H9 (cell line): ENCODE measurements at places on chromosomes 5 and 9.

- H3K4me1 ChIP-seq, result peaks cover 8% of the 10 kb centered on the region; the same call in 1 of the 2 replicates
- H3K27ac ChIP-seq, result no peak overlapping the region
- H3K4me3 ChIP-seq, result no peak overlapping the region
- DNase-seq, result no peak
Measured at GRCh38 chr9:15249042-15249818, 57.8 kb downstream of the TTC39B start.

- H3K27ac ChIP-seq, result no peak overlapping the region
- no peaks in the 10 kb centered on the region for H3K27me3 ChIP-seq
- no peak overlapping the region for H3K4me3 ChIP-seq
- H3K4me1 ChIP-seq, result peaks cover 2% of the 10 kb centered on the region; the same call in 1 of the 2 replicates
- no peaks in the 10 kb centered on the region for H3K36me3 ChIP-seq
- DNase-seq, result peak; percentile 55
Measured at GRCh38 chr9:22117511-22118384, 108.6 kb upstream of the CDKN2B start.

DNA sequence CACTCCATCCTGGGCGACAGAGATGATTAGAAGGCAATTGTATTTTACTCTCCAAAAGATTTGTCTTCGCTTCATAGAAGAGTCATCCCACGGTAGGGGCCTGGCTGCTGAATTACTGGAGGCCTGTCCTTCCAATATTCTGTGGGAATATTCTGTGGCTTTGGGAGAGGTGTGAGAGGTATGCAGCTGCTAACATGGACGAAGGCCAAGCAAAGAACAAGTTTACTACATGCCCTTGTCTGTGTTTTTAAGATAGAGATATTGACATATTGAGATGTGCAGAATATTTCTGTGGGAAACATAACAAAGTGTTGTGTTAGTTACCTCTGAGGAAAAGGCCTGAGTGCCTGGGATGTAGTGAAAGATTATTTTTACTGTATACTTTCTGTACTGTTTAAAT is 71.8 kb upstream of the SMIM15 start:
- H3K4me3 ChIP-seq, result no peak overlapping the region
- peaks cover 8% of the 10 kb centered on the region for H3K36me3 ChIP-seq

DNA sequence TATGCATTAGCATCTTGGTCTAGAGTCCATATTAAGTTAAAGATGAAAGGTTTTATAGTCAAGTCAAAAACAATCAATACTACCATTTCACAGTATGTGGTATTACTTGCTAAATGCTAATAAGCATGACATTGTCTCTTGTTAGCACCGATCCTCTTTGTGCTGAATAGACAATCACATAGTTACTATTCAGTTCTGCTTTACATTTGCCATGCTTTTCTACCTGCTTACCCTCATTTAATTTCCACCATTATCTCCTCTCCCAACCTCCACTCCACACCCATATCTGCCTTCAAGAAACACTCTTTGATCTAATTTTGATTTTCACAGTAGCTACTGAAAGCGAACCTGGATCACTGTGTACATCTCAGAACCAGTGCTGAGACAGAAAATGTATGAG is 16.8 kb downstream of the MEGF9 start:
- DNase-seq, result no peak
- H3K4me3 ChIP-seq, result no peak overlapping the region
- no peak overlapping the region for H3K27ac ChIP-seq
- peaks cover 38% of the 10 kb centered on the region for H3K27me3 ChIP-seq
- H3K4me1 ChIP-seq, result no peaks in the 10 kb centered on the region

DNA sequence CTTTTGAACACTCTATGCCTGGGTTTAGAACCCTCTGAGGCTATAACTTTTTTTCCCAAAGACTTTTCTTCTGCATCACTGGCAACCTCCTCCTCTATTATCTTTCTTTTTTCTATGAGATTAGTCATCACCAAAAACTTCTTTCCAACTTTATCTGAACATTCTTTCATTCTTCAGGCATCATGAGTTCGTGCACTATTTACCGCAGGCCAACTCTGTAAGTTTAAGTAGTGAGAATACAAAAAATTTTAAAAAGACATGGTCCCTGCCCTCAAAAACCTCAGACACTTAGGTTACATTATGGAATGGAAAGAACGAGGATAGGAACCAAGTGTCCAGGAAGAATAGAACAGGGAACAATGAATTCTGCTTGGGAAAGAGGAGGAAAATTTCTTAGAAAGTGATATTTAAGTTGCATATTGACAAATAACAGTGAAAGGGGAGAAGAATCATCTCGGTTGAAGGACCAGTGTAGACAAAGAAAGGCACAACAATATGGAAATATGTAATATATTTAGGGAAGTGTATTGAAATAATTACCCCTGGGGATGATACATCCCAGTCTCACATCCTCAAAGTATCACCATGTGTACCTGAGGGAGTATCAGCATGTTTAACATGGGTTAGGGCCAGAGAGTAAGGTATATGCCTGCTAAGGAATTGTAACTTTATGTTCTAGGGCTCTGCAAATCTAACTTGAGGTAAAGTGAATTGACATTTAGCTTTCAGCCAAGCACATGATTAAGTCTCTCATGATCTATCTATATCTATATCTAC is 196.5 kb upstream of the NREP start:
- H3K36me3 ChIP-seq, result no peaks in the 10 kb centered on the region
- no peak for DNase-seq
- H3K27ac ChIP-seq, result no peak overlapping the region
- no peaks in the 10 kb centered on the region for H3K27me3 ChIP-seq

DNA sequence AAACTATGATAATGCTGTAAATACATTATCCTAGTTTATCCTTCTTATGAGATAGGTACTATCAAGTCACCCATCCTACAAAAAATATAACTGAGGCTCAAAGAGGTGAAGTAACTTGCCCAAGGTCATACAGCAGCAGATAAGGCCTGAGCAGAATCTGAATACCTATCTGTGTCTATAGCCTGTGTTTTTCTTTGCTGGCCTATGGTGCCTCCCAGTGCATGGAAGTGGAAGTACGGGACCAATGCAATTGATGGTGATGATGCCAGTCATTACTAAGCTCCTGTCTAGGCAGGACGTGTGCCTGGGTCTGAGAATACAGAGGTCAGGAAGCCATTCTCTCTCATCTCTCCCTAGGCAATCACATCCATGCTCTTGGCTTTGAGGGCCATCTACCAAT is 67.8 kb downstream of the FAT2 start:
- H3K4me3 ChIP-seq, result no peak overlapping the region
- no peaks in the 10 kb centered on the region for H3K27me3 ChIP-seq

GRCh38 chr5:167665841-167666375 is 625.5 kb upstream of the WWC1 start:
- H3K4me1 ChIP-seq, result peaks cover 4% of the 10 kb centered on the region; the same call in 1 of the 2 replicates
- no peak overlapping the region for H3K27ac ChIP-seq
- H3K36me3 ChIP-seq, result no peaks in the 10 kb centered on the region
- H3K4me3 ChIP-seq, result no peak overlapping the region
- H3K27me3 ChIP-seq, result no peaks in the 10 kb centered on the region
- DNase-seq, result no peak

GRCh38 chr9:129873563-129874190 is 38.4 kb downstream of the USP20 start:
- no peak overlapping the region for H3K4me3 ChIP-seq
- no peak overlapping the region for H3K27ac ChIP-seq
- DNase-seq, result peak; percentile 29
- H3K27me3 ChIP-seq, result no peaks in the 10 kb centered on the region

- H3K4me1 ChIP-seq, result no peaks in the 10 kb centered on the region
- H3K36me3 ChIP-seq, result no peaks in the 10 kb centered on the region
- H3K4me3 ChIP-seq, result no peak overlapping the region
- H3K27ac ChIP-seq, result no peak overlapping the region
- no peak for DNase-seq
Measured at GRCh38 chr5:140383300-140383699, 18.3 kb upstream of the ANKHD1 start.

GRCh38 chr9:130137641-130138081 is 34.5 kb upstream of the NCS1 start:
- no peaks in the 10 kb centered on the region; the same call in 2 of the 3 replicates for H3K36me3 ChIP-seq
- H3K4me3 ChIP-seq, result no peak overlapping the region
- H3K27me3 ChIP-seq, result no peaks in the 10 kb centered on the region
- no peak for DNase-seq
- peaks cover 20% of the 10 kb centered on the region; the same call in 1 of the 2 replicates for H3K4me1 ChIP-seq

DNA sequence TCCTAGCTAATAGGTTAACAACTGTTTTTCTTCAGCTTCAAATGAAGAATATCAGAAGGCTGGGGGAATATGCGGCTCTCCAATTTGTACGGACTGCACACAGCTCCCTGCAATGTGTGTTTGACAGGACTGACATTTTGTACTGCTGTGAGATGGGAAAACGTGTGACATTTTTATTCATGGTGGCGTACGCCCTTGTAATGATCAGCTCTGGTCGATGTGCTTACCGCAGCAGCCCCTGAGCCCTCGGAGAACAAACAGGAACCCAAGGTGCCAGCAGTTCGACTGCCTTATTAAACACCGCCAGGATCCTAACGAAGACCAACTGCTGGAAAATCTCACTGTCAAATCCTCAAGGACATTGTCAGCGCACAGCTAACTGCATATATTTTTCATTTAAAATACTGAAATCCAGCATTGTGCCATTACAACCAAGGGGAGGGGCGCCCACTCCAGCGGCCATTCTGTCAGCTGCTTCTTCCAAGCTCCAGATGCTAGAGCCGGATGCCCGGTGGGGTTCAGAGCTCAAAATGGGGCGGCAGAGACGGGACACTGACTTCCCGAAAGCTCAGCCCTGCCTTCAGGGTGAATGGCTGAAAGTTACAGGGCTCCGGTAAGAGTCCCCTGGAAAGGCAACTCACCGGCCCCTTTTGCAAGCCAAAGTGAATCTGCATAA is 66.8 kb downstream of the CRB2 start:
- H3K36me3 ChIP-seq, result no peaks in the 10 kb centered on the region; the same call in 1 of the 3 replicates
- H3K27ac ChIP-seq, result no peak overlapping the region
- DNase-seq, result peak; percentile 55
- no peak overlapping the region for H3K4me3 ChIP-seq

GRCh38 chr9:107064378-107064777 is 201.4 kb downstream of the ZNF462 start:
- no peak overlapping the region for H3K4me3 ChIP-seq
- no peak for DNase-seq
- no peak overlapping the region for H3K27ac ChIP-seq
- H3K4me1 ChIP-seq, result no peaks in the 10 kb centered on the region; the same call in 1 of the 2 replicates
- H3K36me3 ChIP-seq, result no peaks in the 10 kb centered on the region

GRCh38 chr9:134295101-134295745 is 31.0 kb upstream of the RXRA start:
- no peak for DNase-seq
- H3K36me3 ChIP-seq, result no peaks in the 10 kb centered on the region
- no peaks in the 10 kb centered on the region for H3K4me1 ChIP-seq
- no peak overlapping the region for H3K27ac ChIP-seq
- no peaks in the 10 kb centered on the region for H3K27me3 ChIP-seq
- H3K4me3 ChIP-seq, result no peak overlapping the region

DNA sequence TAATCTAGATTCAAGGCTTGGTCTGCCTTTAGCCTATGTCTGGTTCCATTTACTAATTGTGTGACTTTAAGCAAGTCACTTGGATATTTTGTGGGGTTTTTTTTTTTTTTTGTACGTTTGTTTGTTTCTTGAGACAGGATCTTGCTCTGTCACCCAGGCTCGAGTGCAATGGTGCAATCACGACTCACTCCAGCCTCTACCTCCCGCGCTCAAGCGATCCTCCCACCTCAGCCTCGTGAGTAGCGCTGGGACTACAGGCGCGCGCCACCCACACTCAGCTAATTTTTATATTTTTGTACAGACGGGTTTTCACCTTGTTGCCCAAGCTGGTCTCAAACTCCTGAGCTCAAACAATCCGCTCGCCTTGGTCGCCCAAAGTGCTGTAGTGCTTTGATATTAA is 1.1 kb upstream of the PFDN1 start:
- H3K27ac ChIP-seq, result no peak overlapping the region
- H3K36me3 ChIP-seq, result peaks cover 11% of the 10 kb centered on the region
- H3K27me3 ChIP-seq, result no peaks in the 10 kb centered on the region
- peak overlapping the region; percentile 62; the same call in 2 of the 3 replicates for H3K4me3 ChIP-seq

DNA sequence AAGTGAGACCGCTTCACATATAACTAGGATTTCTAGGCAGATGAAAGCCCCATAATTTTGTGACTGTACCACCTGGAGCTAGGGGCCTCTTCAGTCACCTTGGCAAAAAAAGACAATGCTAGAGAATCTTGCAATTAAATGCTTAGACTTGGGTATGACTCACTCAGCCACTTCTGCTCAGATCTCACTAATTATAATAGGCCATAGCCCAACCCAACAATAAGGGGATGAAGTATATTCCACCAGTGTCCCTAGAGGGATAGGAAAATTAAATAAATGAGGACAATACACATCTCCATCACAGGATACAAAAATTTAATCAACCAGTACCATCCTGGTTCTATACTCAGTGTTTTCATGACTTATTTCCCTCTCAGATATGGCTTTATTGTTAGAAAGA is 1079.9 kb upstream of the C9orf72 start:
- no peak overlapping the region for H3K27ac ChIP-seq
- no peaks in the 10 kb centered on the region for H3K36me3 ChIP-seq
- H3K4me3 ChIP-seq, result no peak overlapping the region
- no peaks in the 10 kb centered on the region for H3K27me3 ChIP-seq
- peaks cover 7% of the 10 kb centered on the region; the same call in 1 of the 2 replicates for H3K4me1 ChIP-seq

GRCh38 chr5:76145945-76146344 is 62.8 kb downstream of the SV2C start:
- peaks cover 2% of the 10 kb centered on the region; the same call in 1 of the 3 replicates for H3K36me3 ChIP-seq
- peak; percentile 66 for DNase-seq
- no peak overlapping the region for H3K27ac ChIP-seq
- H3K27me3 ChIP-seq, result no peaks in the 10 kb centered on the region
- H3K4me1 ChIP-seq, result peaks cover 3% of the 10 kb centered on the region; the same call in 1 of the 2 replicates
- no peak overlapping the region for H3K4me3 ChIP-seq

DNA sequence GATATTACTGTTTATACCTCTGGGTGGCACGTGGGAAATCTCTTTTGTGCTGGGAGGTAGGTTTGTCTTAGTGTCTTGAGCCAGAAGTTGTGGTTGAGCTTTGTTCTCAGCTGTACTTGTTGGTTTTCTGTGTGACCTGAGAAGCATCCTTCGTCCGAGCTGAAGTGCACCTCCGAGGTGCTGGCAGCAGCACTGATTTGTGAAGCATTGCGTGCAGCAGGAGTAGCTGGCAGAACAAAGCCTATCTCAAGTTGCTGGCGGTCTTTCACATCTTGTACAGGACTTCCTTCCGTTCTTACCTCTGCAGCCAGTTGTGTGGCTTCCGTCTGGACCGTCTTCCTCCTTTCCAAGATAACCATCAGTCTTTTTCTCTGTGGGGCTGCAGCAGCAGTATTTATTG is 4.3 kb downstream of the PRRC2B start:
- no peak for DNase-seq
- peak overlapping the region; percentile 4 for H3K27ac ChIP-seq
- peaks cover 14% of the 10 kb centered on the region for H3K36me3 ChIP-seq
- peak overlapping the region; percentile 88 for H3K4me3 ChIP-seq
- H3K4me1 ChIP-seq, result peaks cover 29% of the 10 kb centered on the region
- no peaks in the 10 kb centered on the region; the same call in 1 of the 2 replicates for H3K27me3 ChIP-seq

- H3K27me3 ChIP-seq, result no peaks in the 10 kb centered on the region
- no peaks in the 10 kb centered on the region for H3K36me3 ChIP-seq
- peaks cover 5% of the 10 kb centered on the region; the same call in 1 of the 2 replicates for H3K4me1 ChIP-seq
- DNase-seq, result no peak
- H3K27ac ChIP-seq, result no peak overlapping the region
Measured at GRCh38 chr5:160242145-160242544, 12.8 kb downstream of the FABP6 start.

GRCh38 chr5:11324521-11325289 is 563.7 kb upstream of the DAP start:
- peaks cover 4% of the 10 kb centered on the region; the same call in 1 of the 3 replicates for H3K36me3 ChIP-seq
- H3K27me3 ChIP-seq, result no peaks in the 10 kb centered on the region
- H3K4me1 ChIP-seq, result no peaks in the 10 kb centered on the region
- no peak for DNase-seq

- H3K4me1 ChIP-seq, result no peaks in the 10 kb centered on the region
- DNase-seq, result no peak
- H3K27ac ChIP-seq, result no peak overlapping the region
- H3K4me3 ChIP-seq, result no peak overlapping the region
Measured at GRCh38 chr5:31062902-31063580, 130.4 kb upstream of the CDH6 start.
